NCI-H2081 treated with DMSO at 0.1 percent for 48 hours (cell line): ENCODE measurements at places on chromosomes 3 and 15.
A peak's percentile ranks its signal among the peaks of the same experiment; 100 is the strongest.

GRCh38 chr15:52294881-52295420, 653 bp downstream of the MYO5C start:
- DNase-seq, result no peak

DNA sequence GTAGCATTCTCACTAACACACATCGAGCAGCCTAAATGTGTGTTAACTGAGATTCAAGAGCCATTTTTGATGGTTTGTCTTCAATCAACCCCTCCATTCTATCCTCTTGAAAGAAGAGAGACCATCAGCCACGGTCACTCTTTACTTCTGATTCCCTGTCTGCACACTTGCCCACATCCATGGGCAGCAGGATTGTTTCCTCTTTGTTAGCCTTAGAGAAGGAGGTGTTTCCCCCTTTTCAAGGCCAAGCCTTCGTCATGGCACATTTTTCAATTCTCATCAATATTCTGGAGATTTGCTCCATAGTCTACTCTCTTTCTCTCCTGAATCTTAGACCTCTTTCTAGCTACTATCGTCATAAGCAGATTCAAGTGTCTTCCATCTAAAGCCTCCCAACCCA, 522.4 kb upstream of the NAALADL2 start:
- DNase-seq, result no peak

GRCh38 chr3:178492491-178492890, 43.7 kb upstream of the KCNMB2 start:
- DNase-seq, result peak; percentile 100

- DNase-seq, result no peak
Observed at GRCh38 chr3:143321058-143321769, 201.6 kb downstream of the CHST2 start.

DNA sequence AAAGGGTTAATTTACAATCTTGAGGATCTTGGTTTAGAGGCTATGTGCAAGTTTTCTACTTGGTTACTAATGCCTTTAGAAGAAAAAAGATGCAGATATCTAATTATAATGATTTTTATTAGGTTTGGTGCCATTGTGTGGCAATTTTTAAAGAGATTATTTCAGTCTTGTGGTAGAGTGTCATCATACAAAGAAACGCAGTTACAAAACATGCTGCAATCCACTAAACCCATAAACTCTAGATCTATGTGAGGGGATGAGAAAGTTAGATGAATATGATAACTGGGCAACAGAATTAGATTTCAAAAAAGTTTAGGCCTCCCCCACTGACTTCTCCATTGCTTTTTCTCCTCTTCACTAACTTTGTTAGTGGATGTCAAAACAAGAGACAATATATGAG, 106.0 kb downstream of the ARPP21 start:
- DNase-seq, result no peak

DNA sequence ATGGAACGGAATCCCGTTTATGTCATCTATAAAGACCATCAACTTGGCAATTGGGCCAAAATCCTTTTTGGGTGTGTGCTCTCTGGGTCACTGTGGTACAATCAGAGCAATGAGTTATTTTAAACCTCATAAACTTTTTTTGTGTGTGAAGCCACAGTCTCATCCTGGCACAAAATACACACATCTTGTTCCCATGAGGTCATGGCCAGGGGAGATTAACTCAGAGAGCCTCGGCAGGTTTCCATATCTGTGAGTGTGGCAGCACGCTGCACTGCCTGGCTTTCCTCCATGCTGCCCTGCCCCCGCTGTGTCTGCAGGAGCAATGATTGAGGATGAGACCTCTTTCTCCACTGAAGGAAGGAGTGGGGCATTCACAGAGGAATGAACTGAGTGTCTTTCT, 54.0 kb upstream of the DLG1 start:
- no peak for DNase-seq

DNA sequence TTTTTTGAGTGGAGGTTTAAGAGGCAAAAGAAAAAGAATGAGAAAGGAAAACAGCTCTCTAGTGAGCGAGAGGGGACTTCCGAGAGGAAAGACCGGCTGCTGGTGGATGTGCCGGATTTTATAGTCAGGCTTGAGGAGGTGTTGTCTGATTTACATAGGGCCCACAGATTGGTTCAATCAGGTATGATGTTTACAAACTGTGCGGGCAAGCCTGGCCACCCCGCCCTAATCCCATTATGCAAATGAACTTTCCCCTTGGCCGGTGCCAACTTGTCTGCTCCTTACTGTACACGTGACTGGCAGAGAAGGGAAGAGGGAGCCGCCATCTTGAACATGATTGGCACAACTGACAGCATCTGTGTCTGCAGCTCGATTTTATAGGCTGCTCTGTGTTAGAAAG, 44.7 kb downstream of the FAM43A start:
- DNase-seq, result no peak

DNA sequence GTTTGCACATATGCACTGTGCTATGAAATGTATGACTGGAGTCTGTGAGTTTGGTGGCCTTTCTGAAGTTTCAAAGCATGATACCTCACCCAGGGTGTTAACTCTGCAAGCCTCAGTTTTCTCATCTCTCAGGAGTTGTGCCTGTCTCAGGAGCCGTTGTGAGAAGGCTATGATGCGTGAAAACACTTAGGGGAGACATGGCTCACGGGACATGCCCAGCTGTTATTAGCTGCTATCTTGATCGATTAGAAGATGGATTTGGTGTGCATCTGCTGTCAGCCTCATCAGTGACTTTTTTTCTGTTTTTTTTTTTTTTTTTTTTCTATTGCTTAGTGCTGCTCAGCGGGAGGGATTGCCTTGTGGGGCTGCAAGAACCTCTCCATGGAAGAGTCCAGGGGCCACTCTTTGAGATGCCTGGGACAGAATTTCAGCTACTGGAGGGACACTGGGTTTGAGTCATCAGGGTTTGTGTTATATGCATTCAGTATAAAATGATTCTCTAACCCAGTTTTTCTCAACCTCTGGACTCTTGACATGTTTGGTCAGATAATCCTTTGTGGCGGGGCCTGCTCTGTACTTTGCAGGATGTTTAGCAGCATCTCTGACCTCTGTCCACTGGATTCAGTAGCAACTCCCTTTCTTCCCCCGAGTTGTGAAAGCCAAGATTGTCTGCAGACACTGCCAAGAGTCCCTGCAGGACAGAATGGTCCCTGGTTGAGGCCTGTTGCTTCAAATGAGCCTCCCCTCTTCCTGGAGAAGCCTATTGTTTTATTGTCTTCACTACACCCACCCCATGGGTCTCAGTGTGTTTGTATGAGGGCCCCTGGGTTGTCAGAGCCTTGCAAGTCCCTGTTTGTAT, 181.4 kb downstream of the CACNA2D3 start:
- no peak for DNase-seq

GRCh38 chr3:141255846-141256261, 24.2 kb downstream of the PXYLP1 start:
- DNase-seq, result no peak

GRCh38 chr3:124033360-124034015, 41.6 kb upstream of the ROPN1 start:
- DNase-seq, result no peak

DNA sequence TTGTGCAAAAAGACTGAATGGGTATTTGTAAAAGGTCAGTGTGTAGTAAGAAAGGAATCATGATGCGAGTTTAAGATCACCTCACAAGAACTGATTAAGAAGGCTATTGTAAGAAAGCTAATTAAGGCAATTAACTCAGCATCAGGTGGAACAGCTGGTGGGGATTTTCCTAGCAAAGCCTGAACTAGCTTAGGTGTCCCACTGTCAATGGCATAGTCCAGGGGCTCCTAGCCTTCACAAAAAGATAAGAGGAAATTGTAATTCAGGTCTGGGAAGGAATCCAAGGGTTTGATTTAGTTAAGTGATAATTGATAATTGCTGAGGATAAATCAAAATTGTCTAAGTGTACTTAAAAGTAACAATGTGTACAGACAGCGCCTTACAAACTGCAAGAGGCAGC, 901.6 kb downstream of the TUSC7 start:
- peak; percentile 59 for DNase-seq

DNA sequence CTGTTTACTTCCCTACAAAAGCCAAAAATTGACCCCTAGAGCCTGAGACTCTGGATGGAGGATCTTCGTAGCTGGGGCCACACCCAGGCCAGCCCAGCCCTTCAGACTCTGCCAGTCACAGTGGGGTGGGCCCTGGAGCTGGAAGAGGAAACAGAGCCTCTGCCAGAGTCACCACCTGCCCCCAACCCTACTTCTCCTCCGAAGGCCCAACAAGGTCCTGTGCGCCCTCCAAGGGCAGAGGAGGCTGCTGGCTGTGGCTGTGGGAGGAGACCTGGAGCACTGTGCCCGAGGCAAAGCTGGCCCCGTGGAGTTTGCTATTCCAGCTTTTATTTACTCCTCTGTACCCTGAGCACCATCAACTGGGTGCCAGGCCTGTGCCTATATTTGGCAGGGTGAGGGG, 19.0 kb downstream of the CISH start:
- no peak for DNase-seq

- DNase-seq, result no peak
Observed at GRCh38 chr3:140724856-140725812, 47.3 kb downstream of the TRIM42 start.

- no peak for DNase-seq
Observed at GRCh38 chr3:113405180-113405579, 36.1 kb downstream of the CFAP44 start.

DNA sequence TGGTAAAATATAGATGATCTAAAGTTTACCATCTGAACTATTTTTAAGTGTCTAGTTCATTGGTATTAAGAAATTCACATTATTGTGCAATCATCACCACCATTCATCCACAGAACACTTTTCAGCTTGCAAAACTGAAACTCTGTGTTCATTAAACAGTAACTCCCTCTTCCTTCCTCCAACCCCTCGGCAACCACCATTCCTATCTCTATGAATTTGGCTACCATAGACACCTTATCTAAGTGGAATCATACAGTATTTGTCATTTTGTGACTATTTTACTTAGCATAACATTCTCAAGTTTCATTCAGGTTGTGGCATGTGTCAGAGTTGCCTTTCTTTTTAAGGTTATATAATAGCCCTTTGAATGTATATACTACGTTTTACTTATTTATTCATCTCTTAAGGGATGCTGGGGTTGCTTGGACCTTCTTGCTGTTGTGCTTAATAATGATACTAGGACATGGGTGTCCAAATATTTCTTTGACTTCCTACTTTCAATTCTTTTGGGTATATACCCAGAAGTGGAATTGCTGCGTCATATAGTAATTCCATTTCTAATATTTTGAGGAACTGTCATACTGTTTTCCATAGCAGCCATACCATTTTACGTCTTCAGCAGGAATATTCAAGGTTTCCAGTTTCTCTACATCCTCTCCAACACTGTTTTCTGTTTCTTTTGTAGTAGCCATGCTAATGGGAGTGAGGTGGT, 20.9 kb downstream of the KAT2B start:
- no peak for DNase-seq

DNA sequence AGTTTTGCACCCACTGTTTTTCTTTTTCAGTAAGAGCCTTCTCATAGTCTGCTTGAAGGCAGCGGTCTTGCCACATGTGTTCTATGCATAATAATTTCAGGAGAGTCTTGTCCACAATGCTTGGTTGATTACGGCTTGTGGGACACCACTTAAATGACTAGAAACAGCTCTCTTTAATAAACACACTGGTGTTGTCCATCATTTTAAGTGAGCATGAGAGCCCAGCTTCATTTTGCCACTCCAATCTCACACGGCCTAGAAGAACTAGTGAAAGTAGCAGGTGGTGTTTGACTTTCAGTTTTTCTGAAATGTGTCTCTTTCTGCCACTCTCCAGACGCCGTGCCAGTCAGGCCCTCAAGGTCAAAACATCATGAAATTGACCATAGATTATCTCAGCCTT, 292.1 kb downstream of the LPP start:
- no peak for DNase-seq

GRCh38 chr15:24877174-24877573, 77.6 kb upstream of the SNRPN start:
- no peak for DNase-seq

DNA sequence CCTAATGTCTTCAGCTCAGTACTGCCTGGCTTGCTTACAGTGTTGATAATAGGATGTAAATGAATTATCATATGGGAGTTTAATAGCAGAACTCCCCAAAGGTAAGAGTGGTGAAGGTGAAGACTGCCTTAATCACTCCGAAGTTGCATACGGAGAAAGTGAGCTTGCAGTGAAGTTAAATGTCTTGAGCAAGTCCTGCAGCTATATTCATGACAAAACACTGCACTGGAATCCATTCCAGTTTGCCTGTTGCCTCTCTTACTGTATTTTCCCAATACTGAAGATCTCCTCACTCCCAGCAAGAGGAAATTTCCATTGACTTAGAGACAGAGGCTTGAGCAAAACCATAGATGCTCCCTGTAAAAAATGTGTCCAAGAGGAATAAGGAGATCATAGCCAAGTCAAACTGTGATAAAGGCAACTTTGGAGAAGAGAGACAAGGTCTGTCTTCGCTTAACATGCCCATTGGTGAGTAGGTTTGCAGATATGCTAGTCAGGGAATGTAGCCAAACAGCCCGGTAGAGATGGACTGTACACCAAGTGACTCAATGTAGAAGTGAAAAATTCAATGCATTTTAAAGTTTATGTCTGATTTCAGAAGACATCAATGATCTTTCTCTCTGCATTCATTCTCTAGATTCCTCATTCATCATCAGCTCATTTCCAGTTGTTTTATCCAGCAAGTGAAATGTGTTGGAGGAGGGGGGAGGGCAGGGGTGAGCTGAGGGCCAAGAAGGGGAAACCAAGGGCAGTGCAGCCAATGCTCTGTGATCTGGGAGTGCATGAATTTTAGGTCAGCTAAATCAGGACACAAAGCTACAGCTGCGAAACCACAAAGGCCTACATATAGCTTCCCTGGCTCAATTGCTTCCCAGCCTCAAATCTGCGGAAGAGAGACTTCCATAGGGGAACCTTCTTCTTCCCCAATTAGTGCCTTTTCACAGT, 667.1 kb upstream of the NR2F2 start:
- DNase-seq, result no peak

DNA sequence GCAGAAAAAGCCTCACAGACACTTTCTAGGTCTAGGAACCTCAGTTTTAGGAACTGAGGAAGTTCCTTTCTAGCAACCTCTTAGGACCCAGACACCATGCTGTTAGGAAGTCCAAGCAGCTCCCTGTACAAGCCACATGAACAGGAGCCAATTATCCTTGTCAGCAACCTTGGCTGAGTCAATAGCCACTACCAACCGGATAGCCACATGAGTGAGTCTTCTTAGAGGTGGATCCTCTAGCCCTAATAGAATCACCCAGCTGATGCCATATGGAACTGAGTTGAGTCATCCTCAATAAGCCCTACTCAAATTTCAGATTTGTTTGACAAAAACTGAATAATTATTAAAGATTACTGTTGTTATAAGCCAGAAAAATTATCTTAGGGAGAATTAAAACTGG, 256.2 kb downstream of the NLGN1 start:
- no peak for DNase-seq

- DNase-seq, result no peak
Observed at GRCh38 chr15:100346866-100347512, 5.2 kb upstream of the ADAMTS17 start.

- DNase-seq, result no peak
Observed at GRCh38 chr15:69606144-69606543, 153.5 kb downstream of the RPLP1 start.

DNA sequence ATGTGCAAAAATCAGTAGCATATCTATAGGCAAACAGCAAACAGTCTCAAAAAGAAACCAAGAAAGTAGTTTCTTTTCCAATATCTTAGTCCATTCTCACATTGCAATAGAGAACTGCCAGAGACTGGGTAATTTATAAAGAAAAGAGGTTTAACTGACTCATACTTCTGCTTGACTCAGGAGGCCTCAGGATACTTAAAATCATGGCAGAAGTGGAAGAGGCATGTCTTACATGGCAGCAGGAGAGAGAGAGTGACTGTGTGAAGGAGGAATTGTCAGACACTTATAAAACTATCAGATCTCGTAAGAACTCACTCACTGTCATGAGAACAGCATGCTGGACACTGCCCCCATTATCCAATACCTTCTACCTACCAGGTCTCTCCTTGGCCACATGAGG, 327.9 kb upstream of the EPHA3 start:
- DNase-seq, result no peak
